ENCODE measurements at places on chromosomes 16 and 17.

DNA sequence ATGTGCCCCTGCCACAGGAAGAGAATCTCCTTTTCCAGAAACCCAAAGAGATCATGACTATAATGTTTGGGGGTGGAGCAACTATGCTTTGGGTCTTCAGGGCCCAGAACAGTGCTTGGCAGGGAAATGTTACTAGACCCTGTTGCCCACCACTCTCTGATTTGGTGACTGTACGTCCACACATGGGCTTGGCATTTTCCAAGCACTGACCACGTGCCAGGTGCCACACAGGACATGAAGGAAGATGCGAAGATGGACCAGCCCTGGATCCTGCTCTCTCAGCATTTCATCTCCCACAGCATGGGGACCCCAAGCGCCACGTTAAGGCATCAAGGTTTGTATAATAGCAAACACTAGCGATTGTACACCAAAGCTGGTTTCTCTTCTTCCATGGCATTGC, 50.1 kb downstream of the GSG1L start:
- DNase-seq: no peak

DNA sequence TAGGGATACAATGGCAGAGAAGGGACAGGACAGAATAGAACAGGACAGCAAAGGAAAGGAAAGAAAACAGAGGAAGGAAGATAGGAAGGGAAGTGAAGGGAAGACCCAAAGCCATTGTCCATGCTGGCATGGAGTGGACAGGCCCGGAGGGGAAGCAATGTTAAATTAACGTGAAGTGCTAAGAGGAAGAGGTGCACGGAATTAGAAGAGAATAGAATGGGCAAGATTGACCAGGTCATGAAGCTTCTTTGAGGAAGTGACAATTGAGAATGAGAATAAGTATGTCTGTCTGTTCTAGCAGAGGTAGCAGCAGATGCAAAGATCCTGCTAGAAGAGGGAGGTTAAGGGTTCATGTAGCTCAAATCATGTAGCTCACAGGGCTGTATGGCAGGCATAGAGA, 117.2 kb downstream of the MAF start:
- no peak for DNase-seq

- no peak for DNase-seq
Measured at GRCh38 chr17:66472123-66472522, 169.7 kb downstream of the PRKCA start.

DNA sequence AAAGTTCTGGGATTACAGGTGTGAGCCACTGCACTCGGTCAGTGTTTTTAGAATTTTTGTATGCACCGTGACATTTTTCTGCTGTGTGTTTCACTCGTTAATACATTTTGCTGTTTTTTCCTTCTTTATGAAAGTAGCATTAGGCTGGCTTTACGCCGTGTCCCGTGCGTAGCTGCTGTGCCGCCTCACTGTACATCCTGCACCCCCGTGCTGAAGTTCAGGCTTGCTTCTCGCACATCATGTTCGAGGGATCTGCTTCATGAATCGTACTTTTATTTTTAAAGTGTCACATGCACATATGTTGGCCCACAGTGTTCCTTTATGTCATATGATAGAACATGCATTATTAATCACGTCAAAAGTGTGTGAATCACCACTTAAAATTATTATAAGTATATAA, 84.4 kb upstream of the ZNF750 start:
- no peak for DNase-seq

GRCh38 chr16:1344499-1344898, 7.2 kb downstream of the TSR3 start:
- no peak for DNase-seq

DNA sequence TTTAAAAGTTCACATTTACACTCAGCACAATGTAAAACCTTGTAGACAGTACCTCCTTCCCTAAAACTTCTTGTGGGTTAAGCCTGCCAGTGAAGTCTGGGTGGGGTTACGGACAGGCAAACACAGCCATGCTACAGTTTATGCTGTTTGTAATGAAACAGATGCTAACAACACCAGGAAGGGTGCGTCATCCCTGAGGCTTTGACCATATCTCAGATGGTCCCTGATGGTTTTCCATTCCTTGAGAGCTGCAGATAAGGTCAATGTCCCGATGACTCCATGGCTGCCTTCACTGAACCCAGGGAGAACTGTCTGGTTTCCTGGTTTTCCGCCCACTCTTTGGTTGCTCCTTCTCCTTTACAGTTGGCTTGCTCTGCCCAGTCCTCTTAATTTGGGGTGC, 29.1 kb downstream of the GAS7 start:
- DNase-seq: no peak

DNA sequence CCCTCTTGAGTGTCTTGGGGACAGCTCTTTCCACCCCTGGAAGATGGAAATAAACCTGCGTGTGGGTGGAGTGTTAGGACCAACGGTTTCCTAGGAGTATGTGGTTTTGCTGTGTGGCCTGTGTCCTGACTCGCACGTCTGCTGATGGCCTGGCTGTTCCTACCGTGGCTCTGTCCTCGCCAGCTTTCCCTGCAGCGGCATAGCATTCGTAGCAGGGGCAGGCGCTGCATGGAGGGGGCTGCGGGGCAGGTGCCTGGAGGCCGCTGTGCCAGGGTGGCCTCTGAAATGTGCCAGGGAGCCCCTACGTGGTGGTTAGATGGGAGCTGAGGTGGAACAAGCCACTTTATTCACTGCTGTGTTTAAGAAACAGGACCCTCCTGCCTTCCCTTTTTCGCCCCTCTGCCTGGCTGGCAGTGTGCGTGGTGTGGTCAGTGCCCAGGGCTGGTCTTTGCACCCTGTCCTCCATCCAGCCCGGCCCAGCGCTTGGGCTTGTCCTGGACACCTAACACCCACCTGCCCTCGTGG, 10.6 kb downstream of the SLC16A3 start:
- DNase-seq: no peak

GRCh38 chr16:54164789-54165173, 121.8 kb downstream of the IRX3 start:
- no peak for DNase-seq

- DNase-seq: no peak
Measured at GRCh38 chr17:27756467-27757371, 43.6 kb downstream of the NOS2 start.

GRCh38 chr17:69810326-69810965, 264.6 kb upstream of the KCNJ16 start:
- DNase-seq: no peak

DNA sequence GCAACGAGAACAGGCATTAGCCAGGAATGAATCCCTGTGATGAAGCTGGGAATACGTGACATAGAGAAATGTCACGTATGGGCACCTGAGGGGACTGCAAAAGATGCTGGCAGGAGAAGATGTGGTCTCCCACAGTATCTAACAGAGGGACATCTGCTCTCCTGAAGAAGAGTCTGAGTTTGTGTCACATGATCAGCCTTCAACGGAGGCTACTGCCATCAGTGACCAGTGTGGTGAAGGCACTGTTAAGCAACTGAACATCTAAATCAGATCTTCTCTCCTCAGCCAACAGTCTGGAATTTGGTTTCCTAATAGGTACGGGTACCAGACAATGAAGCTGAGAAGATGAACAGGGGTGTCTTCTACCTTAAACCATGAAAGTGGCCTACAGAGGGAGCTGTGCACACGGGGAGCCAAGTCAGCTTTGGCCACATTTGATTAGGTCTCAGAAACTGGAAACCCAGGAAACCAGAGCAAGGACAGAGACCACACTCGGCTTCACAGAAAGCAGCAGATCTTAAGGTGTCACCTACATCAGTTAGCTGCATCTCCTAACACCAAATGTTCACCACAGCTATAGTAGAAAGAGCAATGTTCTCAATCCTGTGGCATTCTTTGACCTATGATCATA, 41.8 kb downstream of the BRD7 start:
- DNase-seq: peak; percentile 95

- no peak for DNase-seq
Measured at GRCh38 chr17:42953669-42954068, 10.6 kb downstream of the AARSD1 start.

DNA sequence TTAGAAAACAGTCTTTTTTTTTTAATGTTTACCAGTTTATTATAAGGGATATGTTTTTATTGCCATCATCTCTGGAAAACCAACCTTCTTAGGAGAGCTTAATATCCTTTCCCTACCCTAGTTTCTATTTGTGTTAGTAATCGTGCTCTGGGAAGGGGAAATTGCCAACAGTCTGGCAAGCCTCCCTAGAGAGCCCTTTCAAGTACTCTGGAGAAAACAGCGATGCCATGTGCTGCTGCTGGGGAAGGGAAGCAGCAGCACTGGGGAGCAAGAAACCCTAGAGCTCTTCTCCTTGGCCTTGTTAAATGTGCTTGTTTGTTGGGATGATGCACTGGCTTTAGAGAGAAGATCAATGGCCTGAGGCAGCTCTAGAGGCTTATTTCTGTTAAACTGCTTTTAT, 10.3 kb downstream of the RETREG3 start:
- DNase-seq: no peak

GRCh38 chr17:53627511-53627910, 195.2 kb upstream of the KIF2B start:
- no peak for DNase-seq

- no peak for DNase-seq
Measured at GRCh38 chr16:66617728-66618127, 13.2 kb downstream of the CMTM3 start.

GRCh38 chr16:77043076-77043475, 147.9 kb upstream of the MON1B start:
- DNase-seq: no peak

- no peak for DNase-seq
Measured at GRCh38 chr16:83704656-83705055, 103.1 kb upstream of the HSBP1 start.

DNA sequence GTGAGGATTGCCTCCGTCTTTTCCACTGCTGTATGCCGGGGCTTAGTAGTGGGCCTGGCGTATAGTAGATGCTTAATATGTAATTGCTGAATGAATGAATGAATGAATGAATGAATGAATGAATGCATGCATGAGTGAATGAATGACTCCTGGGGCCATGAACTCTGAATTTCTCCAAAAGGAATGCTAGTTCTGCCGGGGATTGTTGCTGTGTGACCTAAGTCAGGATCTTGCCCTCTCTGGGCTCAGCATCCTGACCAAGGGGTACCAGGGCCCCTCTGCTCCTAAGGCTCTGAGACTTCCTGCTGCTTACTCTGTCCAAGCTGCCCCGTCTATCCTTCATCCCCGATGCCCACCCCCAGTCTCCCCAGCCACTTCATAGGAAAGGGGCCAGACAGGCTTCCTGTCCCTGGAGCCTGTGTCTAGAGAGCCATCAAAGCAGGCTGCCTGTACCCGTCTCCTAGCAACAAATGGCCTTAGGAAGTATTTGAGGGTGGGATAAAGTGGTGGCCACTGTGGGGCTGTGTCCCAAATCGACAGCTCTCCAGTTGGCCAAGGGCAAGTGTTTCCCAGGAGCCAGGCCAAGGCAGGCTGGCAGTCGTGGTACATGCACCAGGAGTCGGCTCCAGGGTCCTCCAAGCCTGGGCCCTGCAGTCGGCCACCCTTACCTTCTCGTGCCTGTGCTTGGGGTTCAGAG, 11.6 kb upstream of the MPRIP start:
- no peak for DNase-seq

GRCh38 chr17:56918916-56919315, 5.1 kb upstream of the TRIM25 start:
- DNase-seq: peak; percentile 36

DNA sequence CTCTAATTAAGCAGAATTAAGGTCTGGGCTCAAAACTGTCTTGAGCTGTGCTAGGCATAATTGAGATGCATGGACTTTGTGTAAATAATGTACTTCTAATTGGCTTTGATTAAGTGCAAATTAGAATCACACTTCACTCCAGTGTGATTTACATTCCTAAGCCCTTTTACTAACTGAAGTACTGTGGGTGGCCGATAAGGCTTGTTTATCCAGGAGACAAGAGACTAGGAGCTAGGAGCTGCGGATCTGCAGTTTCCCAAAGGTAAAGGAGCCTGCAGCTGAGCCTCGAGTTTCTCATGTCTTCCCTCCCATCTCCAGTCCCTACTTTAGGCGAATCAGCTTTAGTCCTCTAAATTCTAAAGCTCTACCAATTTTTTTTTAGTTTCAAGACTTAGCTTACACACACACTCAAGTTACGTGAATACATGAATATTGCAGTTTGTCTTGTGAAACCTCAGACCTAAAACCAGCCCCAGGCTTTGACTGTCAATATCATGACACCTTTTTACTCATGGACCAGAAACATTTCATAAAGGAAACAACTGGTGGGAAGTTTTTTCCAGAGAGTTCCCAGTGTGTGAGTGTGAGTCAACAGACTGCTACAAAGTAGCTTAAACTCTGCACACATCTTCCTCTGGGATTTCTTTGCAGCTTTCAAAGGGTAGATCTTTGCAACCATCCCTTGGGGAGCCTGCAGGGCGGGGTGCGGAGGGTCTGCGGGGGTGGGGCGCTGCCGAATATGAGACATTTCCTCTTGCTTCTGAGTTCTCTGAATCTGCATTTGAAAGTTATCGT, 113.9 kb upstream of the TBX2 start:
- no peak for DNase-seq

DNA sequence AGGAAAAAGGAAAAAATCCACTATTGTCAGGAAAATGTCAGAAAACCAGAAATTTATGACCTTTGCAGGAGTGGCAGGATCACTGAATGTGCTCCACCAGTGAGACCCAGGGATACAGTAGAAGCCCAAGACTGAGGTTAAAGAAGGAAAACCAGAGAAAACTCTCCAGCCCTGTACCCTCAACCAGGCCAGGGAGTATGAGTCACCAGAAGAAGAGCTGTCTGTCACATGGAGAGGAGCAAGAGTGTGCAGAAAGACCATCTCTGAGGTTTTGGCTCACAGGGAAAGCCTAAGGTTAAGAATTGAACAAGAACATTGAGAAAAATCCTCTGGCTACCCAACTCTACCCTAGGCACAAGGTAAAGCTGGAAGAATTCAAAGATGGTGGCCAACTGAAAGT, 47.6 kb upstream of the MON1B start:
- no peak for DNase-seq

DNA sequence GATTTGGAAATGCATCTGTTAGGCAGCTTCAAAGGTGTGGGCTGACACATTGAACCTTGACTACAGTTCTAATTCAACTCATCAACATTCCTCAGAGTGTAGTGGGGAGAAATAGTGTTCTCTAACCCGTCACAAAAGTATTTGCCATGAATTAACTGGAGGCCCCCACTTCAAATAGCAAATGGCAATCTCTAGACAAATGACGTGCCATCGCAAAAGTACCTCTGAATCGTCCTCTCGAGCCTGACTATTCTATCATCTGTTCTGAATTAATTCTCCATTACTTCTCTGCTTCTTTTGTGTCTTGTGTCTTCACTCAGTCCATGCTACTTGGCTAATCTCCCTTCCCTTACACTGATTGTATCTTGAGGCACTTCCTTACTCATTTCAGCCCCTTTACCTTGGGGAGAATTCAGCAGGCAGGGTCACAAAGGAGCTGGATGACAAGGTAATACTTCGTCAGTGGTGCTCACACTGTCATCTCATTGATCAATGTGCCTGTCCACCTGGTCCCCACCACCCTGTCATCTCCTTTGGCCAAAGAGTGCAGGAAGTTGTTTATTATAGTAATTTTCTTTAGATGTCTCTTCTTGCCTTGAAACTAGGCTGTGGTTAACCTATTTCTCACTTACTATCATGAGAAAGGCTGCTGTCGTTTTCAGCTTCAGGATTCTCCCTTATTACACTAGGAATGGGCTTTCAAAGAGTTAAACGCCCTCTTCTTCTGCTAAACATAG, 108.4 kb downstream of the SYCE1L start:
- no peak for DNase-seq
